ENCODE measurements at places on chromosomes 2 and 18.

DNA sequence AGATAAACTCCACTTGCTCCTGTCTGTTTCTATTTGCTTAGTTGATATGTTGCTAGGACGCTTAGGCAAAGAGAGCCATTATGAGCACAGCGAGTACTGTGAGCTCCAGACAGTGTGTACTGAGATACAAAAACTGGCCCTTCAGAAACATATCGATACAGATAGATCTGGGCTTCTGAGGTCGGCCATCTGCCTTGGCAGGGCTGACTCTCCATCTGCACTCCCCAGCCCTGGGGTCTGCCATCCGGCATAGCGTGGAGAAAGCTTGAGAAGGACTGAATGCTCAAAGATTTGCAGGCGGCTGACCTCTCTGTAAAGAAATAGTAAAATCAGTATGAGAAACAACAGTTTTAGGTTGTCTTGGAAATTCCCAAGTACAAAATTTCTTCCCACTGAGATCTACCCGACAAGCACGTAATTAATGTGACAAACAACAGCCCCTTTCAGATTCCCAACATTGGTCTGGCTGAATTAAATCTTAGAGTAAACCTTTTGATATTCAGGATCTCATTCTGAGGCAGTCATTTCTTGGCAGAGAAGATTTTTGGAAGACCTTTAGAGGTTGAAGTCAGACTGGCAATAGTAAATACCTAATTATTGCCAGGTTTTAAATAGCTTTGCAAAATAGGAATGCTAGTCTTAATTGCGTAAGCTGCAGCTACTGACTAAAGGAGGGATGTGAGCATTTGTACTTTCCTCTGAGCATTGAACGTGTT is 127.4 kb downstream of the CHST9 start:
- DNase-seq: no peak

DNA sequence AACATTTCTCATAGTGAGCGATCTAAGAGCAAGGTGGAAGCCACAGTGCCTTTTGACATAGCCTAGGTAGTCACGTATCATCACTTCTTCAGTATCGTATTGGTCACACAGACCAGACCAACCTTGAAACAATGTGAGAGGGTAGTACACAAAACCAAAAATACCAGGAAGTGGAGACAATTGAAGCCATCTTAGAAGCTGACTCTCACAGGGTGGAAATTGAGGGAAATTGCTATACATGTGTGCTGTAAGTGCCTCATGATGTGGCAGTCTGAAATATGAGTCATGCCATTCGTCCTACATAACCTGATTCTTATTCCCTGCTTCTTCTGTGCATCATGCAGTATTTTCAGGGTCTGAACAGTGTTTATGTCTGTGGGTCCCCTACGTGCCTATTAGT is 62.3 kb upstream of the STON1 start:
- DNase-seq: no peak

- no peak for DNase-seq
These were observed 226.3 kb downstream of the SH3RF3 start for GRCh38 chr2:109355192-109355843.

DNA sequence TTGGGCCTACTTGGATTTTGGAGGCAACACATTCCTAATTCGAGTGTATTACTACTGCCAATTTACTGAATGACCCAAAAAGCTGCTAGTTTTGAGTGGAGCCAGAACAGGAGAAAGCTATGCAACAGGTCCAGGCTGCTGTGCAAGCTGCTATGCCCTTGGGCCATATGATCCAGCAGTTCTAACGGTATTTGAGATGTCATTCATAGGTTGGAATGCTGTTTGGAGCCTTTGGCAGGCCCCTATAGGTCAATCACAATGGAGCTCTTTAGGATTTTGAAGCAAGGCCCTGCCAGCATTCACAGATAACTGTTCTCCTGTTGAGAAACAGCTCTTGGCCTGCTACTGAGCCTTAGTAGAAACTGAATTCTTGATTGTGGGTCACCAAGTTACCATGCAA is 368.7 kb downstream of the CDH19 start:
- DNase-seq: no peak

GRCh38 chr18:34871435-34871834 is 161.3 kb downstream of the DTNA start:
- no peak for DNase-seq

Data from stimulated activated CD8-positive, alpha-beta memory T cell treated with anti-CD3 and anti-CD28 coated beads, Interleukin-7, amount 100 ng/mL, for 4 hours (primary cell).